ELF-1 (cell line): ENCODE measurements at places on chromosomes 5 and 9.
A peak's percentile ranks its signal among the peaks of the same experiment; 100 is the strongest.

DNA sequence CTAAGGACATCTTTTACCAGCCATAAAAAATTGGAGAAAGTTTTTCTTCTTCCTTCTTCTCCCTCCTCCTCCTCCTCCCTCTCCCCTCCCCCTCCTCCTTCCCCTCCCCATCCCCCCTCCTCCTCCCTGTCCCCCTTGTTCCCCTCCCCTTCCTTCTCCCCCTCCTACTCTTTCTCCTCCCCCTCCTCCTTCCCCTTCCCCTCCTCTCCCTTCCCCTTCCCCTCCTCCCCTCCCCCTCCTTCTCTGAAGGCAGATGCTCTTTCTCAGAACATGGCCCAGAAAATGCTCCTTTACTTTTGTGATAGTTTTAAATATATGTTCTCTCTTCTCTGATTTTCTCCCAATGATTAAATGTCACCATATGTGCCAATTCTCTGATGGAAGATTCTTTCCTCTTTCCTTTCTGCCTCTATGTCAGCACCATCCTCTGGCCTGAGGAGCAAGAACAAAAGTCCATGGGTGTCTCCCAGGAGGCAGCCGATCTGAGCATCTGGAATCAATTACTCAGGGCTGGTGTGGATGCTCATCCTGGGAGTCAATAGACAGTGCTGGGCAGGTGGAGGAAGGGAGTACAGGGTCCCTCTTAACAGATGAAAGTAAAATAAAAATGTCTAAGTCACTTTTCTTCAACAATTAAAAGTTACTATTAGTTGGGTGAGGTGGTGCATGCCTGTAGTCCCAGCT lies 63.0 kb upstream of the GNA14 start:
- DNase-seq: no peak

DNA sequence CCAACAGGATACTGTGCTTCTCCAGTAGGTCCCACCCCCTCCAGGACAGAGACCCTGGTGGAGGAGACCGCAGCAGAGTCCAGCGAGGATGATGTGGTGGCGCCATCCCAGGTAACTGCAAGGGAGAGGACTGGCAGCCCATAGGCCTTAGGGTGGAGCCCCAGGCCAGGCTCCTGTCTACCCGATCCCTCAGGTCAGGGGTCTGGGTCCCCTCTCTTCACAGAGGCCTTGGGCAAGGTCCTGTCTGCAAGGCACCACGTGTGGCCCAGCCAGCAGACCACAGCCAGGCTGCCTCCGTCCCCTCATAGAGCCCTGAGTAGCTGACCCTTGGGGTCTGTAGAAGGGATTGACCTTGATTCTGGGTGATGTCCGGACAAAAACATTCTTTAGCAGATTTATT lies 20.0 kb downstream of the CD74 start:
- no peak for DNase-seq

DNA sequence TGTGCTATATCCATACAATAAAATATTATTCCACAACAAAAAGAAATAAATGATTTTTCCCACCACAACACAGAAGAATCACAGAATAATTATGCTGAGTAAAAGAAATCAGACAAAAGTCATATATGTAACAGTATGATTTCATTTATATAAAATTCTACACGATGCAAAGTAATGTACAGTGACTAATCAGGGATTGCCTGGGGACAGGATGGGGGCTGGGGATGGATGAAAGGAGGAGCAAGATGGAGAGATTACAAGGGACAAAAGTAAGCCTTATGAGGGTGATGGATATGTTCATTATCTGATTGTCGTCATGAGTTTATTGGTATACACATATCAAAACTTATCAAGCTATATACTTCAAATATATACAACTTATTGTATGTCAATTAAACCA lies 154.0 kb downstream of the FBN2 start:
- DNase-seq: no peak

DNA sequence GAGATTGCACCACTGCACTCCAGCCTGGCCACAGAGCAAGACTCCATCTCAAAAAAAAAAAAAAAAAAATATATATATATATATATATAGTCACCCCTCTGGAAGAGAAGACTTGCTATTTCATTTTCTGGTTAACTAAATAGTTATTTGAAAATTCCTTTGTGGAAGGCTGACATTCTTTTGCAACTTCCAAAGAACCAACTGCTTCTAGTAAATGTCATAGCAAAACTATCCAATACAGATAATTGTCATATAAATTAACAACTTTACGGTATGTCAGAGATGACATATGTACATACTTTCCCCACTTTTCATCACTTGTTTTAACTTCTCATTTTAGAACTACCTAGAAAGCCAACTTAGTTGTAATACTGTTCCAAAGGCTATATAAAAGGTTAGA lies 50.9 kb downstream of the PRUNE2 start:
- DNase-seq: no peak

- DNase-seq: no peak
Observed at GRCh38 chr5:26763215-26763614, 275.2 kb downstream of the CDH9 start.

GRCh38 chr5:134958755-134959154 lies 9.0 kb upstream of the CATSPER3 start:
- peak; percentile 74 for DNase-seq

- DNase-seq: peak; percentile 97
Observed at GRCh38 chr5:87267574-87268125, at the start of gene RASA1. Gene RASA1, plus strand, starts transcription at chr5:87267883. Its CDS starts 569 bp downstream, at chr5:87268452.

DNA sequence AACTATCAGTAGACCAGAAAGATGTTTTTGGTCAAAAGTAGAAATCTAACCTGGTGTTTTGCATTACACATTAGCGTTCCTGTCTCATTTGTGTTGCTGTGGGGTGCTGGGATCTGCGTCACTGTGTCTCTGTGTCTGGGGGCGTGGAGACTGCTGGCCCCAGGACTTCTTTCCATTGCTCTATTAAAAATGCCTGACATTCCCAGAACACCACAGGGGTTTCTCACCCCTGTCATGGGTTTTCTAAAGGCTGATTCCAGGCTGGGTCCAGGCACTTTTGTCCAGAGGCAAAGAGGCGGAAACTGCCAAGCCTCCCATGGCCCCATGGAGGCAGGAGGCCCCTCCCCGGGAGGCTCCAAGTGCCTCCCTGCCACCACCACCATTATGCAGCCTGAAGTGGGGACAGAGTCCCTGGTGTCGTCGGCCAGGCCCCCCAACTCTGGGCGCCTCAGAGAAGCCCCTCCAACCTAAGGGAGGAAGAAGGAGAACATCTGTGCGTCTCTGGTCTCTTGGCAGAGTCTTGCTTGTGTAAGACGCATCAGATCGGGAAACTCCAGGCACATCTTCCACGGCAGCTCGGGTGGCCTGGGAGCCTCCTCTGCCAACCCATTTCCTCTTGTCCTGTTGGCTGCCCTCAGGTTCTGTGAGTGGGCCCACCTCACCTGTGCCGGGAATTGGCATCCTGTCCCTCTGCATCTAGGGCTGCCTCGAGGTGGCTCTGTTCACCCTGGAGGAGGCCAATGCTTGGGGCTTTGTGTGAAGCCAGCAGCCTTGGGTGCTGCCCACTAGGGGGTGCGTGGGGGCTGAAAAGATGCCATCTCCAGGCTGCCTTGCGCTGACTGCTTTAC lies 13.8 kb upstream of the PLEKHG4B start:
- peak; percentile 56 for DNase-seq

DNA sequence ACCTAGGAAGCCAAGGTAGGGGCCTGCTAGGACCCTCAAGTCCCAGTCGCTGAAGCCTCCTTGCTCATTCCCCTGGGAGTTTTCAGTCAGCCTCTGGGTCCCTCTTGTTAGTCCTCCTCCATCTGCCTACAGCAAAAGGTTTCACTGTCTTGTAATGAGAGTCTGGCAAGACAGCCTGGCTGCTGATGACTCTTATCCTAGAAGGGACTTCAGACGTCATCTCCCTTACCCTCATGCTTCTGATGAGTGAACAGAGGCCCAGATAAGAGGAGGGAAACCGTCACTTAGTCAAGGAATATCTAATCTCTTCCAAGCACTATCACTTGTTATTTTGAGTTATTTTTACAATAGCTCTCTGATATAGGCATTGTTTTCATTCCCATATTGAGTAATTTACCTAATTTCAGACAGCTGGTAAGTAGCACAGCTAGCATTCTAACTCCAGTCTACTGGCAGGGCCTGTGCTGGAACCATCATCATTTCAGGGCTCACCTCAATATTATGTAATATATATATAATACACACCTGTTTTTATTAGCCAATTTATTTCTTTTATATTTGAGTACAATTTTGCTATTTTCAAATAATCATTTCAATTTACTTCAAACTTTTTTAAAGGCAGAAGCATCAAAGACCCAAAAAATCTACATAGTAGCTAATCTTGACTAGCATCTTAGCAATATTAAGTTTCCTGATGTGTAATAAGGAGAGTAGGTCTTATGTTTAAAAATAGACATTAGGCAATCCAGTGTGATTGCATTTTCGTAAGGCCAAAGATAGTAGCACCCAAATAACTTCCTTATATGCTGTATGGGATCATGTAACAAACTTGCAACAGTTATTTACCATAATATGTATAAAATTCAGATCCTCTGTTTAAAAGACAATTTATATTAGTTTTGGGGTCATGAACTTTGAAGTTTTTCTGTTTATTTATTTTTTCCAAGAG lies 7.9 kb downstream of the CMYA5 start:
- no peak for DNase-seq

GRCh38 chr5:24167806-24168205 lies 477.0 kb downstream of the CDH10 start:
- no peak for DNase-seq

GRCh38 chr9:123928533-123929176 lies 1.3 kb downstream of the DENND1A start:
- no peak for DNase-seq

DNA sequence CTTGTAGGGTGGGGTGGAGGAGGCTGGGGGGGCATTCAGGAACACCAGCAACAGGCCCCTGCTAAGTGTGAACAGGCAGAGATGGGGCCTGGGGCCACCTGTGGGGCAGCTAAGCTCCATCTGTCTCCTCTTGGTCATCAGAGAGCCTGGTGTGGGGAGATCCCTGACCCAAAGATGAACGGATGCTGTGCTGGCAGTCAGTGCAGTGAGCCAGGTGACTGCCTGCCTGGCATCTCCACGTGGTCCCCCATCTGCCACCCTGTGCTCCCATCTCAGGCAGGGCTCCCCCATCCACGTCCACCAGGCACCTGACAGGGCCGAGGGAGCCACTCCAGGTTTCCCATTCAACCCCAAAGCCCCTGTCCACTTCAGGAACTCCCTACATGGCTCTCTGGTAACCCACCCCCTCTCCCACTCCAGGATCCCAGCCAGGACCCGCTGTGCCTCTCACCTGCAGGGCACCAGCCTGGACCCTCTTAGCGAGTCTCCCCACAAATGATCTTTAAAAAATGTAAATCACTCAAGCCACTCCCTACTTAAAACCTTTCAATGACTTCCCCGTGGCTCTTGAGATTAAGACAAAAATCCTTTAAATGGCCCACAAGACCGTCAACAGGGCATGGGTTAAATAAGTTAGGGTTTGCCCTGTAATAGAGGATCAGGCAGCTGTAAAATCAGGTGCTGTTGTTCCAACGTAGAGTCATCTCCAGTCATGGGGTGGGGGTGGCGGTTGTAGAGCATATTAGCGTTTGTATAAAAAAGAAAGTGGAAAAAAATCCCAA lies 60.8 kb downstream of the LMX1B start:
- no peak for DNase-seq

DNA sequence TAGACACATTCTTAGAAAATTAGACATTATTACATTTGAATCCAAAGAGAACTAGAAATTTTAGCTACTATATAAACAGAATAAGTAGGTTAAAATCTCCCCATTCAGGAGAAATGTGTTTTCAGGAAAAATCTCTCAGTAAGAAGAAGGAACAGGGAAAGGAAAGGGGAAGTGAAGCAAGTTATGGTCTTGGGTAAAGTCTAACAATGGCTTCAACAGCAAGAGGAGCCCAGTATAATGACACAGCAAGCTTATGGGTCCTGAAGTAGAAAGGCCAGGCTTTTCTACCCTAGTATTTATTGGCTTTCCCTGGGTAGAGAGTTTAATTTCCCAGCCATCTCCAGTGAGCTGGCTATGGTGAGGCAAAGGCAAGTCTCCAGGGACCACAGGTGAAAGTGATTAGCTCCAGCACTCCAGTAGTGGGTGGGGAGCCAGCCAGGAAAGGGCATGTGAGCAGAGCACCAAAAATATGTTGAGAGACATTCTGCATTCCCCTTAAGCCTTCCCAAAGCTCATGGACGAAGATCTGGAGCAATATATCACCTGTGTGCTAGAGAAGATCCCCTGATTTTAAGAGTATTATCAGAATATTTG lies 981.7 kb downstream of the NR2F1-AS1 start:
- DNase-seq: no peak

DNA sequence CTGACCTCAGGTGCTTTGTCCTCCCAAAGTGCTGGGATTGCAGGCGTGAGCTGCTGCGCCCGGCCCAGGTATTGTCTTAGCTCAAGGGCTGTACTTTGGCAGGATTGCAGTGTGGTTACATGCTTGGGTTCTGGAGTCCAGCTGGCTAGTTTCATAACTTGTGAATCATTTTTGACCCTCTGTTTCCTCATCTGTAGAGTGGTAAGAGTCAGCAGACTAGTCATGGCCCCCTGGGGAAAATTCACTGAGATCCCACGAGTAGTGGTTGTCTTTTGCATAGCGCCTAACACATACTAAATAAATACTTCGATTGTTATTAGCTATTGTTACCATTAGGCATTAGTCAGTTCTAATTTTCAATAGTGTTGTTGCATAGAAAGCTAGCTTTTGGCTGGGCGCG lies 14.3 kb downstream of the PTPA start:
- no peak for DNase-seq

- DNase-seq: no peak
Observed at GRCh38 chr5:180808461-180809000, 5.9 kb upstream of the MGAT1 start.

GRCh38 chr5:43421450-43422133 lies 9.4 kb upstream of the CCL28 start:
- no peak for DNase-seq

DNA sequence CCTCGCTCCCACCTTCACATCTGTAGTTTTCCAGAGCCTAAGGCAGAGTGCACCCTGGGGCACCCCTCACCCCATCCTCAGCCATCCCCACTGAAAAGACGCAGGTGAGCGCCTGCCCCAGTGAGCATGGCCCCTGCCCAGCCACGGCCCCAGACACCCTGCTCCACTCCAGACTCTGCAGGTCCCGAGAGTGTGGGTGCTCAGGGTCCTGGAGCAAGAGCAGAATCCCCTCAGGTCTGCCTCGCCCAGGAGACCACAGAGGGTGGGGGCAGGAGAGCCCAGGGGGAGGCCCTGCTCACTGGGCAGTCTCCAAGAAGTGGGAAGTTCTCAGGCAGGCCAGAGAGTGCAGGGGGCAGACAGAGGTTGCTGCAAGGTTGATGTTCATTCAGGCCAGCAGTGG lies 158.6 kb upstream of the PPP1R26 start:
- DNase-seq: no peak

GRCh38 chr9:71726723-71727122 lies 41.6 kb downstream of the CEMIP2 start:
- no peak for DNase-seq

GRCh38 chr9:131279863-131280570 lies 3.7 kb upstream of the FAM78A start:
- no peak for DNase-seq

GRCh38 chr5:126855266-126855665 lies 78.3 kb downstream of the LMNB1 start:
- DNase-seq: no peak

- no peak for DNase-seq
Observed at GRCh38 chr5:159833088-159833487, 83.2 kb upstream of the ADRA1B start.

GRCh38 chr9:12816656-12817101 lies 41.9 kb downstream of the LURAP1L start:
- no peak for DNase-seq
